ENCODE measurements at places on chromosomes 7 and 10.

- DNase-seq: no peak
Observed at GRCh38 chr10:14022052-14022451, 308.7 kb downstream of the FRMD4A start.

DNA sequence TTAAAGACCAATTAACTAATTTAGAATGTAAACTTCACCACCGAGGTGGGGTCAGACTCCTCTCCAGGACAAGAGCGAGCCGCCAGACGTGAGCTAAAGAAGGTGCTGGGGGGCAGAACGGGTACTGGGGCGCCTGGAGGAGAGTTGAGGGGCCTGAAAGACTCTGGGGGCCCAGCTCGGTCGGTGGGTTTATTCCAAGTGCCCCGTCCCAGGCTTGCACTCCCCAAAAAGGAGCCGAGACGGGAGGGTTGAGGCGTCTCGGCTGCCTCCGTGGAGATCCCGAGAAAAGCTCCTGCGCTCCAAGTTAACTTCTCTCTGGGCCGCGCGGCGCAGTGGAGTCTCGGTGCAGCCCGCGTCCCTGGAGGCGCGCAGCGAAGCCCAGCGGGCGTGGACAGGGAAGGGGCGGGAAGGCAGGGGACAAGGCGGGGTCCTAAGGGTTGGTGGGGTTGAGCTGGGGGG is 553.3 kb downstream of the TFEC start:
- no peak for DNase-seq

- DNase-seq: no peak
Observed at GRCh38 chr7:132738254-132738653, 162.0 kb upstream of the PLXNA4 start.

GRCh38 chr10:76874176-76874575 is 763.4 kb downstream of the KCNMA1 start:
- DNase-seq: no peak

GRCh38 chr10:128003521-128003920 is 96.6 kb downstream of the PTPRE start:
- DNase-seq: no peak

DNA sequence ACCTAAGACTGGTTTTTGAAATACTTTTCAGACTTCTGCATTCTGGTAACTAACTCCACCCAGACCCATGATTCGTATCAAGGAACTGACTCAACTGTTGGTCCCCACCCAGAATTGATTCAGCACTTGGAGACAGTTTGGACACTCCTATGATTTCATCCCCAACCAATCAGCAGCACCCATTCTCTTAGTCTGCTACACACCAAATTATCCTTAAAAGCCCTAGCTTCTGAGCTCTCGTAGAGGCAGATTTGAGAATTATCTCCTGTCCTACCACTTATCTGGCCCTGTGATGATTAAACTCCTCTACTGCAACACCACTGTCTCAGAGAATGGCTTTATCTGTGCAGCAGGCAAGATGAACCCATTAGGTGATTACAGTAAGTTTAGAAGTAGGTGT is 7.7 kb upstream of the GSTO1 start:
- DNase-seq: no peak

DNA sequence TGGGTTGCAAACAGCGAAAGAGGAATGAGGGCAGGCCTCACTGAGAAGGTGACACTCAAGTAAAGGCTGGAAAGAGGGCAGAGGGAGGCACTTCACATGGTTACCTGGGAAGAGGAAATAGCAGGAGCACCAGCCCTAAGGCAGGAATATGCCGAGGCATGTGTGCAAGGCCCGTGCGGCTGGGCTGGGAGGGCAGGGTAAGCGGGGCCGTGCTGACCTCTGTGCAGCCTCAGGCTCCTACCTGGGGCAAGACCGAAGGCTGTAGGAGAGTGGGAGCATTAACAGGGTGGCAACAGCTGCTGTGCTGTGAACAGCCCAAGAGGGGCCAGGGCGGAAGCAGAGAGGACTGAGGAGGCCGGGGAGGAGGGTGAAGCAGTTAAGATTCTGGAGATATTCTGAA is 24.0 kb upstream of the SH3PXD2A start:
- no peak for DNase-seq

DNA sequence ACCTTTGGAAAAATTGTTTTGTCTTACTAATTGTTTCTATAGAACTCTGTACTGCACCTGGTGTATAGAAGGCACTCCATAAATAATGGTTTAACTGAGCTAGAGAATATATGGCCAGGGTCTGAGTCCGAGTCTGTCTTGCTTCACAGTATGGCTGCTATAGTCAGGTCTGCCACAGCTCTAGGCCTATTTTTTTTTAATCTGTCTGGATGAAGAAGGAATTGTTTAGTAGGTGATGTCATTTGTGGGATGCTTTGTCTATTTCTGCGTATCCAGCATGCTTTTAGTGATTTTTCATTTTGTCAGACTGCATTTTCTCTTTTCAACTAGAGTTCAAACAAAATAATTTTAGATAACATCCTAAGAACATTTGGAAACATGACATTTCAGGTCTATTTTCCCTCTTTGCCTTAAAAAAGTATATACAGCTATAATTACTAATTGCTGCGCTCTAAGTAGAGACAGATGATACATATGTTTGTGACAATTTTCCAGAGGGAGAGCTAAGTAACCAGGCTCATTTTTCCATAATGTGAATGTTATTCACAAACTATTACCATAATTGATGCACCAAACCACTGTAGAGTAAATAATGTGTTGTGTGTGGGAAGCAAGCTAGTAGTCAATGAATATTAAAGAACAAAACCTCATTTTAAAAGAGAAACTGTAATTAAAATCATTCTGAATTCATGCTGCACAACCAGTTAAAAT is 361.7 kb downstream of the AUTS2 start:
- no peak for DNase-seq

GRCh38 chr7:150849204-150849775 is 3.0 kb upstream of the AOC1 start:
- DNase-seq: no peak

- no peak for DNase-seq
Observed at GRCh38 chr7:115300231-115300870, 378.5 kb downstream of the MDFIC start.

DNA sequence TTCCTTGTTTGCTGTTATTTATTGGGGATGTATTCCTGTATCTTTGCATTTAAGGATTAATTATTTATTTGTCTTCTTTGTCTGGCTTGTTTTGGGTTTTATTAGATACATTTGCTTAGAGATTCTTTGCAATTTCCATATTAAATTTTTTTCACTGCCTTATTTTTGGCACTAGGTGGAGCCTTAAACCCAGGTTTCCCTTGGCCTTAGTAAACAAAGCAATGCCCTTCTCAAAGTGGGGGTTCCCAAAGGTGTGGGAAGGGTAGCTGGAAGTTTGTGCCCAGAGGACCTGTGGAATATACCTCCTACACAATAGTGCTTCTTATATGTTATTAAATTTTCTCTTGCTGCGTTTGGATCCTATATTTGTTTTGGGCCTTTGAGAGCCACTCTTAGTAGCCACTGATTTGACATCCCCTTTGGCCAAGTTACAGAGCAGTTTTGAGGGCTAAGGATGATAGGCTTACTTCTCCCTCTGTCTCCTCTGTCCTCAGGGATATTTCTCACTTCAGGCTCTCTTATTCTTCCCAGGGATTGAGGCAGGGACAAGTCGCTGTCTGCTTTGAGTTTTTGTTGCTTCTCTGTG is 162.3 kb downstream of the ITGB1 start:
- DNase-seq: no peak

- no peak for DNase-seq
Observed at GRCh38 chr7:133545618-133546017, 292.7 kb downstream of the EXOC4 start.

GRCh38 chr10:79250259-79250658 is 97.0 kb upstream of the PPIF start:
- DNase-seq: peak; percentile 64

GRCh38 chr10:87829986-87830729 is 12.1 kb upstream of the ATAD1 start:
- DNase-seq: no peak

DNA sequence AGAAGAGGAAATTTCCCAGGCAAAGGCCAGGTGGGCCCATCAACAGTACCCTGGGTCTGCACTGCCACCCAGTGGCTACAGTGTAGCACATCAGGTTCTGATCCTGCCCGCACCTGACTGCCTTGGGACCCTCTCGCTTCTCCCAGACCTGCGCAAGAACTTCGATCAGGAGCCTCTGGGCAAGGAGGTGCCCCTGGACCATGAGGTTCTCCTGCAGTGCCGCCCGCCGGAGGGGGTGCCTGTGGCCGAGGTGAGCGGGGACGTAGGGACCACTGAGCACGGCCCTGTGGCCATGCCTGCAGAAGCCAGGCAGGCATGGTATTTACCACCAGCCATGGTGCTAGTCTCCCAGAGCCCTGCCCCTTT is 33.9 kb upstream of the SLC29A3 start:
- no peak for DNase-seq

GRCh38 chr10:7365027-7365745 is 45.6 kb downstream of the SFMBT2 start:
- no peak for DNase-seq

- no peak for DNase-seq
Observed at GRCh38 chr10:112753961-112754411, 196.1 kb upstream of the TCF7L2 start.

GRCh38 chr10:101552442-101552841 is 35.6 kb downstream of the POLL start:
- no peak for DNase-seq

DNA sequence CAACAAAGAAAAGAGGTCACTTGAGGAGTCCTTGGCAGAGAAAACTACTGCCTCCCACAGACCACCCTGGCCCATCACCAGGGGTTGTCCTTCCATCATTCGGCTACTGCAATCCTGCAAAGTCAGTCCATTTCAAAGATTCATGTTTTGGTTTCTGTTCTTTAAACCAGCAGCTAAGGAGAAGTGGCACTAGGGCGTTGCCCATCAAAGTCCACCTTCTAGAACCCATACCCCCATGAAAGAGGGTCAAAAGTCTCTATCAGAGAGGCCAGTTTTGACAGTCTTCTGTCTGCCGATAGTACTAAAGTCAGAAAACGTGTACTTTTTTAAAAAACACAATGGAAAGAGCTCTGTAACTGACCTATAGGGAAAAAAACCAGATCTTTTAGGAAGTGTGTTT is 14.4 kb downstream of the CCDC6 start:
- DNase-seq: no peak

DNA sequence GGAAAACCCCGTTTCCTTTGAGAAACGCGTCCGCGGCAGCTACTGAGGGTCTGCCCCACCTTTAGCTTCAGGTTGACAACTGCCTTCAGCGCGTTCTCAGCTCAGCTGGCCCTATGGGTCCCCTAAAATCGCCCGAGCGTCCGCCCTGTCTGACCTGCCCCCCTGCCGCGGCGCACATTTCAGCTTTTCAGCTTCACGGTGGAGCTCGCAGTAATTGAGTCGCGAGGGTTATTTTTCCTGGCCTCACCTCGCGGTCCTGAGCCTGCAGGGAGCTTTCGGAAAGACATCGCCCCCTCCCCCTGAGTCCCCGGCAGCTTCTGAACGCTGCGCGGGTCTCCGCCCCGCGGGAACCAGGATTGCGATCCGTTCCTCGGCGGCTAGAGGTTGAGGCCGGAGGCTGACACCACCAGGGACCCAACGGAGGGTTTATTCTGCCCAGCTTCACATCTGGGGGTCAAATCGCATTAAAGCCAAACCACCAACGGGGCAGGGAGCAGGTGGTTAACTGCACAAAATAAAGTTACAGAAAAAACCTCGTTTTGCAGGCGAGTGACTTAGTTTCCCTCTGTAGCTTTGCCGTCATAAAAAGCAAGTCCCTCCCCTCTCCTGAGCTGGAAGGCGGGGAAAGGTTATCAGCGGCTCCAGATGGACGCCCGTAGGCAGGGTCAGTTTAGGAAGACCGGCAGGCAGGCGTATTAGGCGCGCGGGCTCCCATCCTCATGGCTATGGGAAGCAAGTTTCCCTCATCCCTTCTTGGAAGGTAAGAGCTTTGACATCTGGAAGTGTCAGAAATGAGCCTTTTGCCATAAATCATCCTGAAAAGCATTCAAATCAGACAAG is 11.0 kb downstream of the TWIST1 start:
- DNase-seq: no peak

All from memory B cell (primary cell).